CD4-positive, alpha-beta T cell treated with Interleukin-4 for 1 hour (primary cell): ENCODE measurements at places on chromosomes 7 and 10.

GRCh38 chr10:16933783-16934182 is 116.6 kb upstream of the RSU1 start:
- DNase-seq: no peak

- no peak for DNase-seq
Observed at GRCh38 chr7:106288263-106288662, 3.5 kb upstream of the NAMPT start.

GRCh38 chr7:100079024-100079560 is 2.4 kb downstream of the ZNF3 start:
- no peak for DNase-seq

GRCh38 chr10:845526-845925 is 86.0 kb downstream of the LARP4B start:
- DNase-seq: no peak

- no peak for DNase-seq
Observed at GRCh38 chr10:125085258-125086054, 74.9 kb downstream of the CTBP2 start.

DNA sequence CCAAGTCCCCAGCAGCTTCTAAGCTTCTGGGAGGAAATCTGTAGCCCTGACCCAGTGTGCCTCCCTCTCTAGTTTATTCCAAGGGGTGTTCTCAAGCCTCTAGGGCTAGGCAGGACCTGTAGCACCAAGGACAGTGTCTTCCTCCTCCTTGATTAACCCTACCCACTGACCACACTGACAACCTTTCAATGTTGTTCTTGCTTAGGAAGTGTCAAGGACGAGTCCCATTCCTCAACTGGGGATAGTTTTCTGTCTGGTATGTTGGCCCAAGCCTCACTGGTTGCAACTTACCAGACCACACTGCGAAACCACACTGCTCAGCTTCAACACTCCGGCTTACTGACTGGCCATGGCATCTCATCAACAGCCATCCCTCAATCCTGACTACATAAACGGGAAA is 100.0 kb downstream of the RNF216 start:
- no peak for DNase-seq

DNA sequence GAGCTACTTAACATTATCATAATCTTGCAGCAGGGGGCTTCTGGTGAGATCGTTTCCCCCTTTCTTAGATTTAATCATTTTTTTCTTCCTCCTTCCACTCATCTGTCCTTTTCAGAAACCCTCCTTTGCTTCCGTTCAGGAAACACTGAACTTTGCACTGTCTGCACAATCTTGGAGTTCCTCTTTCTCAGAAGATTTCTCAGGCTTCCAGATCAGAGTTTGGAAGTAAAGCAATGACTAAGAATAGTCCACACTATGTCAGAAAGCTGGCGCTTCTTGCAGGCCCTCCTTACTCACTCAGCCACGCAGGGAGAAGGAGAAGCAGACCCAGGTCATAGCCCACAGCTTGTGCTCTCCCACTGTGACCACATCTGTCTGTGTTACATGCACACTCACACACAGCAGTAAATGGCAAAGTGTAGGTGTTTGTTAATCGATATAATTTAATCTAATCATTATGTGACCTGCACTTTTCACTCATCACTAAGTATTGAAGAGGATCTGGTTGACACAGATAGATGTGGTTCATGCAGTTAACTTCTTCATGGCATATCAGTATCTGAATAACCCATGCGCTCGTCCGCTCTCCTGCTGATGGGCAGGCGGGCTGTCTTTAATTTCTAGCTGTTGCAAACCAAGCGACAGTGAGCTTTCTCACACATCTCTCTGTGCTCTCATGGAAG is 30.2 kb downstream of the ALOX5 start:
- no peak for DNase-seq

DNA sequence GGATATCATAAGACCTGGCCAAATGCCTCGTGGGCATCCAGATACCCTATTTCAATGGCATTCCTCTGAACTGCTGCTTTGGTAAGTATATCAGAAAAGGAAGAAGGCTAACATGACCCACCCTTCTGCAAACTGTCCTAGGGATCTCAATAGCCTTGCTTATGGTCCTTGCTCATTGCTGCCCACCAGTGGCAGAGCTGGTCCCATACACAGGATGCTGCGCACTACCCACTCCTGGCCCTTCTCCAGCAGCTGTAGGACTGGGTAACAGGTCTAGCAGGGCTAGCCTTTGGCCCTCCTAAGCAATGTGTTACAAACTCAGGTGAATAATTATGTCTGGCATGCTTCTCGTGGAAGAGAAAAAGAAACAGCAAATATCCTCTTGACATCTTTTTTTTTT is 72.5 kb downstream of the C10orf90 start:
- no peak for DNase-seq

- no peak for DNase-seq
Observed at GRCh38 chr10:89302625-89303024, 779 bp downstream of the IFIT2 start.

- no peak for DNase-seq
Observed at GRCh38 chr7:64888901-64889685, 14.0 kb upstream of the ZNF273 start.

- no peak for DNase-seq
Observed at GRCh38 chr7:118352867-118353453, 128.5 kb downstream of the ANKRD7 start.

- no peak for DNase-seq
Observed at GRCh38 chr10:121838149-121838548, 89.7 kb downstream of the ATE1 start.

DNA sequence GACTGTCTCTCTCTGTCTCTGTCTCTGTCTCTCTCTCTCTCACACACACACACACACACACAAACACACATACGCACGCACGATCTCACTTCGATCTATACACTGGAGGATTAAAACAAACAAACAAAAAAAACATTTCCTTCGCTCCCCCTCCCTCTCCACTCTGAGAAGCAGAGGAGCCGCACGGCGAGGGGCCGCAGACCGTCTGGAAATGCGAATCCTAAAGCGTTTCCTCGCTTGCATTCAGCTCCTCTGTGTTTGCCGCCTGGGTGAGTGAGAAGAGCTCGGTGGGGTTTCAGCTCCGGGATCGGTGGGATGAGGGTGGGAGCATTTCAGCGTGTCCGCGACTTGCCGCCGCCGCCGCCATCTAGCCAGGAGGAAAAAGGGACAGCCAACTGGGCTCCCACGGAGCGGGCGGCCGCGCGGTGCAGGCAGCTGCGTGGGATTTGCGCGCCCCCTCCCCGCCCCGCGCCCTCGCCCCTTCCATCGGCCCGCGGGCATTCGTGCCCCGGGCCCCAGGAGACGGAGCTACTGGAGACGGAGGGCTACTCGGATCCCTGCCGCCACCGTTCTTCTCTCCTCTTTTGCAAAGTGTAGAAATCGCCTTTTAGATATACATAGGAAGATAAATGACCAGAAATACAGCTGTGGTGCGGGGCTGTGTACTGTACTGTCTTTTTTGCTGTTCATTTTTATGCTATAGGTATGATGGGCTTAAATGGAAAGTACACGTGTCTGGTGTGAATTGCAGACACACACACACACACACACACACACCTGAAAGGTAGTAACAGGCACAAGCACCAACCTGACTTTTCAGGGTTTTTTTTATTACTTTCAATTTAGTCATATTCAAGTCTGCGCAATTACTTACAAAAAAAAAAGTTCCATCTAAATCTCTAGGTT is 581 bp downstream of the PTPRZ1 start:
- no peak for DNase-seq

DNA sequence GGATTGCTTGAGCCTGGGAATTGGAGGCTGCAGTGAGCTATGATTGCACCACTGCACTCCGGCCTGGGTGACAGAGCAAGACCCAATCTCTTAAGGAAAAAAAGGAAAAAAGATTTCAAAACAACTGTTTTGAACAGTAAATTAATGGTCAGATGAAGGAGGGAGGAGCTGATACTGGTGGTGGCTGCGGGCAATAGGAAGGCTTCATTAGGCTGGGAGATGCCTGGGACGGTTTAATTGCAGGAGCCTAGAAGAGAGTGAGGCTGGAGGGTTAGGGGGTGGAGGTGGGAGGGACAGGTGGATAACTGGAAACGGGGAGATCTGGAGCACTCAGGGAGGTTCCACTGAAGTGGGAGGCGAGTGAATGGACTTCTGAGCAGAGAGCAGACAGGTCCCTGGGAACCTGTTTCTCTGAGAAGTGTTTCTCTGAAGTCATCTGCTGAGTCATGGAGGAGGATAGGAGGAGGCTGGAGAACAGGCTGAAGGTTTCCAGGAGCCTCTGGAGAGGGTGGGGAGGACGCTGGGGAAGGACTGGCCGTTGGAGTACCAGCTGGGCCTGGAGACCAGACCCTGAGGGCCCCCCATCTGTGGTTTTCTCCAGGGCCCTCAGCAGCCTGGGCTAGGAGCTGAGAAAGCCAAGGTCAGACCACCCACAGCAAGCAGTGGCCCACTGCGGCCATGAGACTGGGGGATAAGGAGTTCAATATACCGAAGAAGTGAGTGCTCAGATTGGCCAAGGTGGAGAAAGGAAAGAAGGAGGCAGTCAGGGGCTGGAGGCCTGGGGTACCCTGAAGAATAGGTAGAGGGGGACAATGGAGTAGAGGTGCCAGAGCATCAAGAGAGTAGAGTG is 14.4 kb upstream of the YWHAG start:
- no peak for DNase-seq

GRCh38 chr7:16205466-16205865 is 215.9 kb downstream of the CRPPA start:
- DNase-seq: no peak

- DNase-seq: no peak
Observed at GRCh38 chr7:46032353-46032752, 111.3 kb upstream of the IGFBP3 start.

- DNase-seq: no peak
Observed at GRCh38 chr10:131889755-131890154, 11.1 kb upstream of the PPP2R2D start.

DNA sequence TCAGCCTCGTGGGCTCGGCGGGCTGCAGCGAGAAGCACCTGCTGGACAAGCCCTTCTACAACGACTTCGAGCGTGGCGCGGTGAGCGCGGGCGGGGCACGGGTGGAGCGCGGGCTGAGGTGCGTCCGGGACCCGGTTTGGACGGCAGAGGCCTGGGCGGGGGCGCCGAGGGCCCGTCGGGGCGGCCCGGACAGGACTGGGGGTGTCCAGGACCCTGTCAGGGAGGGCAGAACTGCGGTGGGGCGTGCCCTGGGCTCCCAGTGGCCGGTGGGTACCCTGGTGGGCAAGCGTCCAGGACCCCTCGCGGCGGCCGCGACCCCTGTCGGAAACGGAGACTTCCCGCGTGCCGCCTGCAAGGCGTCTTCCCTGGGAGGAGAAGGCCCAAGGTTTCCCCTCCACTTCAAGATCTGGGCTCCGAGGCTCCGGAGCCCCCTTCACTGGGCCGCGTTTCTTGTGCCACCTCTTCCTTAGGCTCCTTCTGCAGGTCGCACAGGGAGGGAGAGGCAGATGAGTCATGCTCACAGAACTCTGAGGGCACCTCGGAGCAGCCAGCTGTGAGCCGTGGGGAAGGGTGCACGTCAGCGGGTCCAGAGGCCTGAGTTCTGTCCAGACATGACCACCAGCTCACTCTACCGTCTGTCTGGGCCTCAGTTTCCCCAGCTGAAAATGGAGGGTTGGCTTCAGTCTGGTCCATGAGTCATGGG is 485 bp downstream of the ALOX5 start:
- no peak for DNase-seq

- DNase-seq: peak; percentile 23
Observed at GRCh38 chr7:24595671-24596418, 22.6 kb downstream of the PALS2 start.

GRCh38 chr7:5689118-5689517 is 92.3 kb downstream of the RNF216 start:
- DNase-seq: peak; percentile 69

DNA sequence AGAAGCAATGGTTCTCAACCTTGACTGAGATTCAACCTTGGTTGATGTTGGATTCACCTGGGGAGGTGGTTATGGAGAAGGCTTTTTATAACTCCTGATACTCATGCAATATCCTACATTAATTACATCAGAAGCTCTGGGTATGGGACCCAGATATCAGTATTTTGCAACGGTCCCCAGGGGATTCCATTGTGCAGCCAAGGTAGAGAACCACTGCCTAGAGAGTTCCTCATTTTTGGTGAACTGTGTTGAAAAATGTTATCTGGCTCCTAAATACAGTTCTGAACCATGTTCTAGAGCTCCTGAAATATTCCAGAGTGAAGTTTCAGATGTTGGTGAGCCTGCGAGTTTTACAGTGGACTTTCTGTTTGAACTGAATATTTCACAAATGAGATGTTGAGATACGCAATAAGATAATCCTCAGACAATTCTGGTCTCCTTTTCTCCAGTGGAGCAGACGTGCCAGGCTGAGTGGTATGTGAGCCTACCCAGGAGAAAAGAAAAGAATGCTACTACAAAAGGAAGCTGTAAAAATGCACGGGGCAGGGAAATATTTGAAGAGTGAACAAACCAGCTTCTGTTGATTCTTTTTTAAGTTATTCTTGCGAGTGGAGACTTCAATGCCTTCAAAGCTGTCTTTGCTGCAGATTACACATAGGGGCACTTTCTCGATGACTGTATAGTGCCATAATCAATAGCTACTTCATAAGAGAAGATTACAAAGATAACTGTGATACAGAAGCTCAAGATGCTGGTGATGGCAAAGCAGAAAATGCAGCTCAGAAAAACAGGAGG is 13.6 kb upstream of the C10orf120 start:
- DNase-seq: no peak

DNA sequence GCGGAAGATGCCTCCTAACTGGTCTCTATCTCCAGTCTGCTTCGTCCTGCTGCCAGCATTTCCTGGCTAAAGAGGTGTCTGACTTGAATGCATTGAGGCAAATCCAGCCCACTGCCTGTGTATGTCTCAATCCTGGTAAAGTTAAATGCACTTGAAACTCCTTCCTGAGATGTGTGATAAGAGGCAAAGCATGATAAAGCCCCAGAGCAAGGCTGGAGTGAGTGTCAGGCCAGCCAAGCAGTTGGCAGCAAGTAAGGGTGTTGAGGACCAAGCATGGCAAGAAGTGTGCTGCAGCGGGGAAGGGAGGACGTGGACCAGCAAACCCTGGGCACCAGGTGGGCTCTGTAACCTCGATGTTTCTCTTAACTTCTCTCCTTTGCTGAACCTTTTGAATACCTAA is 29.1 kb downstream of the LRRC18 start:
- no peak for DNase-seq

DNA sequence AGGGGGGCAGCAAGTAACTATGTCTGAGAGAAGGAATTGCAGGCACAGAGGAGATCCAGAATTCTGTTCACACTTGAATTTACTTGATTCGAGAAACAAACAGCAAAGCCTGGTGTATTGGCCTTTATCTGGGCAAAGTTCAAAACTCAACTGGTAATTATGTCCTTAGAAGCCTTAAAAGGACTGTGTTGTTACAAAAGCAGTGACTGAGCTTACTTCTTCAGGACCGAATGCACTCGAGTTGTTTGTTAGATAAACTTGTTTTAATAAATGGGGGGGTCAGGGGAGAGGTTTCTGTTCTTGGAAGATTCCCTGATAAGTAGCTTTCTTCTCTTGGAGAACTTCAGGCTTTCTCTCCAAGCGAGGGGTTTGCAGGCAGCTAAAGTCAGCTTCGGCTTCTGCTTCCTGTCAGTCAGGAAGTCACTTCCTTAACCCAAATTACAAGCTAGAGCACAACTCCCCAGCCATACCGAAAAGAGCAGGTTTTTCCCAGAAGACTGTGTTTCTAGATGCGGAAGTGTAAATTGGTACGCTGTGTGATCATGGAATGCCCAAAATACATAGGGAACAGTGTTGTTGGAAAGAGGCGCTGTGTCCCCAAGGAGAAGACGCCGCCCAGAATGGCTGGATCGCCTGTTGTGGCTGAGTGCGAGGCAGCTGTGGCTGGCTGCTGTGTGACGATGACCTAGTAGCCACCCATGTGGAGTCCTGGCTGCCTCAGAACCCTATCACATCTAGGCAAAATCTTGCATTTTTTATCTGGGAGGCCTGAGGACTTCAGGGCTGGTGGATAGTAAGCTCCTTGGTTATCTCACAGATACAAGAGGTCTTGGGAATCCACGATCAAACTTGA is 110.4 kb downstream of the TCF7L2 start:
- no peak for DNase-seq
